NAMALWA (cell line): ENCODE measurements at places on chromosomes 4 and X.

GRCh38 chrX:48747415-48748016, 14.0 kb upstream of the GLOD5 start:
- DNase-seq: no peak

- DNase-seq: no peak
Observed at GRCh38 chr4:67049446-67049845, 495.9 kb downstream of the CENPC start.

GRCh38 chr4:105714071-105714521, 5.5 kb downstream of the GSTCD start:
- DNase-seq: peak; percentile 82

DNA sequence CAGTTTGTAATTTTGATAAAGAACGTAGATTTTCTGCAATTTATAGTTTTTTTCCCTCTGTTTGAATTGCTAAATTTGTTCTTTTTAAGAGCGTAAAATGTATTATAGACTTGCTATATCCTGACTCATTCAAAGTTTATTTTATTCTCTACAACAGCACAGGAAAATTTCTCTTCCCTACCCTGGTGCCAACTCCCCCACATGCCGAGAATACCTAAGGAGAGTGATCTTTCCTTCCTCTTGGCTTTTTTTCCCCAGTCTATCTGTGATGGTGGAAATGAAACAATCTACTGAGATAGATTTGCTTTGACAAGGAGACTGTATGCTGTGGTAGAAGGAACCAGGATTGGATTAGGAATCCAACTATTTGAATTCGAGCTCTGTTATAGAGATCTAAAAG, 271.6 kb downstream of the TLL1 start:
- DNase-seq: no peak

DNA sequence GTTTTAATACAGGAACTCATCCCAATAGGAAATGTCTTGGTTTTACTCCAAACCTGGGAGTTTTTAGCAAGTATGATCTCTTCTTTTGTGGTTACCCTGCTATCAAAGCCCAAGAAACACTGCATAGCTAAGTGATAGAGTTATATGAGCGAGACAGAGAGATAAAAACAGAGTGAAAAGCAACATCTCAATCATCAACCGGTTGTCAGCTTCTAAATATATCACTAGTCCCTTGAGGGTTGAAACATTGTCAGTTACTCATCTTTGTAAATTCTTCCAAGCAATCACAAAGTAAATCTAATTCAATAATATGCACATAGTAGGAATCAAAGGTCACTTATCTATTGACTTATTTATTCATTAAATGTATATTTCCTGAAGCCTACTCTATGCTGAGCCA, 483.9 kb downstream of the IDS start:
- no peak for DNase-seq

DNA sequence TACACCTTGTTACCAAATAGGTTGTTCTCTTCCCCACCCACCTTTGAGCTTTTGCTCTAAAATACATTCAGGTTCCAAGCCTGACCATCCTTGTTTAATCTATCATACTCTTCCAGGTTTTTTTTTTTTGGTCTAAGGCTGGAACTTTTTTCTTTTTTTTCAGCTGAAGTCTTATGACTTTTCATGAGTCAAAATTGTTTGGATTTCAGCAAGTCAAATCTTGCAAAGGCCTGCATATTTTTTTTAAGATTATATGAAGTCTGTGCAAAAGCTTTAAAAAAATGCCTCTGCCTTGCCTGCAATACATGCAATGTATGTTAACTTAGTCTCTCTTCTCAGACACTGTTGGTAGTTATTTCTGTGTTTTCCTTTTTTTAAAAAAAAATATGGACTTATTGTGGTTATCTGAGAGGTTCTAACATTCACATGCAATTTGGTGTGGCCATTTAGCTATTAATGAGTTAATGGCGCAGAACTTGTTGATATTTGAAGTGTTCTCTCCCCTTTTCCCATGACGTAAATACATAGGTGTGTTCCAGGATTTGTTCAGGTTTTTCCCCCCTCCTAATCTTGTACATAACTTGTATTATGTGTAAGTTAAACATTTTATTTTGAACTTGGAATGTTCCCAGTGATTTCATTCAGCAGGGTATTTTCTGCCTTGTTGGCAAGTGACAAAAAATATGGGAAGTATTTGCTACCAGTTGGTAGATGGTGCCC, 58.7 kb downstream of the CCKAR start:
- DNase-seq: no peak

DNA sequence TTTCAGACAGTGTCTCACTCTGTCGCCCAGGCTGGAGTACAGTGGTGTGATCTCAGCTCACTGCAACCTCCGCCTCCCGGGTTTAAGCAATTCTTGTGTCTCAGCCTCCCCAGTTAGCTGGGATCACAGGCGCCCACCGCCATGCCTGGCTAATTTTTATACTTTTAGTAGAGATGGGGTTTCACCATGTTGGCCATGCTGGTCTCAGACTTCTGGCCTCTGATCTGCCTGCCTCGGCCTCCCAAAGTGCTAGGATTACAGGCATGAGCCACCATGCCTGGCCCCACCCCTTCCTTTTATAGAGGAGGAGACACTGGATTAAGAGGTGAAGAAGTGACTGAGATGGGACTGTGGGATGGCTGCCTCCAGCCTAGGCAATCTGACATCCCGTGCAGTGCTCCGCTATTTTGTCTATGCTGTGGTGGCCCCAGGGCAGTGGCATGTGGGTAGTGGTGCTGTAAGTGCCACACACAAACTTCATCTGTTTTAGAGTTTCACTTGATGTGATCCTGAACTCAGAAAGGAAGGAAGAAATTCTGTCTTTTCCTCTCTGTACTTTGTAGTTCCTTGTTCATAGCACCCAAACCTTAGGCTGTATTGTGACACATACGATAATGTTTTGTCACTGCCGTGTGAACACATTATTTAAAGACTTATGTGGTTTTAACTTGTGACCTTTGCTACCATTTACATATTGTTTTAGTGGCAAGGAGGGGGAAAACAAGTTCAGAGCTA, 48.9 kb downstream of the FNIP2 start:
- peak; percentile 57 for DNase-seq

GRCh38 chrX:12467321-12467720, 323.9 kb upstream of the PRPS2 start:
- no peak for DNase-seq

DNA sequence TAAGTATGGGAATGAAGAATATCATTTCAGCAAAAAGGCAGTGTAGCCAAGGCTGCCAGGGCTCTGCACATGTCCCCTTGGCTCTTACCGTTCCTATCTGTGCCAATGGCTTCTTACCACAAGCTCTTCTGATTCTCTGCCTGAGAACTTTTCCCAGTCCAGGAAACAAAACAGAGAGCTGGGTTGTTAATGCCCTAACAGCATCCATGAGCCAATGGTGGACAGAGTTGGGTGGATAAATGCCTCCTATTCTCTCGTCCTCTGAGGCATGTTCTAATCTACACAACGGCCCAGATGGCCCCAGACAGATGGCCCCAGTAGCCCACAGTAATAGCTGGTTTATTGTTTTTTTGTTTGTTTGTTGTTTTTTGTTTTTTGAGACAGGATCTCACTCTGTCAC, 28.0 kb downstream of the SCD5 start:
- no peak for DNase-seq

DNA sequence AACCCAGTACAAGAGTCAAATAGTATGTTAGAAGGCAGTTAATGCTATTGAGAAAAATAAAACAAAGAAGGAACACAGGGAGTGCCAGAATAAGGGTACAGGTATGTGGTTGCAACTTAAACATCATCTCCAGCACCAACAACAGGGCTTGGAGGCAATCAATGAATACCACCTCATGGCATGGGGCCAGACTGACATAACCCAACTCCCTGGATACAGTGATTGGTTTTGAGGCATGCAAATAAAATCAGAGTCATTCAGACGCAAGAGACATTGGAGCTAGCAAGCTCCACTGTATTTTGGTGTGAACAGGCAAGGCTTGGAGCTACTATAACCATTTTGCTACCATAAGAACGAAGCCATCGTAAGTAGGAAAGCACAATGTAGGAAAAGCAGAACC, 56.7 kb downstream of the PPP3CA start:
- DNase-seq: no peak

- DNase-seq: peak; percentile 64
Observed at GRCh38 chr4:121977251-121978171, 25.7 kb upstream of the TRPC3 start.

- DNase-seq: no peak
Observed at GRCh38 chr4:24655971-24656370, 71.6 kb upstream of the DHX15 start.

DNA sequence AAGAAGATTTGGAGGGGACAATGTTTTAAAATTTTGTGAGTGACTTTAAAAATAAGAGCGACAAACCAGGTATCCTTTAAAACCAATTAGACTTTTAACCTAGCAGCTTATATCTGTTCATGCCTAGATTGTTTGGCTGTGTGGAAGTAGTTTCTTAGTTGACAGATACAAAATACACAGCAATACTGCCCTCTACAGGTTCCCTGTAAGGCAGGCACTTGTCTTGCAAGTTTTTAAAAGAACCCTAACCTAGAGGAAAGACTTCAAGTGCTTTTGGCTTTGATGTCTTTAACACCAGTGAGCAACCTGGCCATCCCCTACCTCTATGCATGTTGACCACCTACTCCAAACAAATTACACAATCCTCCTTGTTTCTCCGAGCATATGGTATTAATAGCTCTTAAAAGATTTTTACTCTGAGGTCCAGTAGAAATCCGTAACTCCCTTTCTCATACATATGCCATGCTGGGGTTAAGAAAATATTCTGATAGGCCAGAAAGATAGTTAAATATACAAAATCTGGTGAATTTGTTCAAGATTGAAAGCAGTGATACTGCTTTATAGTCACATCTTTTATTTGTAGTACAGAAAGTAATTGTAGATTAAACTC, 273.0 kb downstream of the ARHGAP24 start:
- DNase-seq: peak; percentile 88

DNA sequence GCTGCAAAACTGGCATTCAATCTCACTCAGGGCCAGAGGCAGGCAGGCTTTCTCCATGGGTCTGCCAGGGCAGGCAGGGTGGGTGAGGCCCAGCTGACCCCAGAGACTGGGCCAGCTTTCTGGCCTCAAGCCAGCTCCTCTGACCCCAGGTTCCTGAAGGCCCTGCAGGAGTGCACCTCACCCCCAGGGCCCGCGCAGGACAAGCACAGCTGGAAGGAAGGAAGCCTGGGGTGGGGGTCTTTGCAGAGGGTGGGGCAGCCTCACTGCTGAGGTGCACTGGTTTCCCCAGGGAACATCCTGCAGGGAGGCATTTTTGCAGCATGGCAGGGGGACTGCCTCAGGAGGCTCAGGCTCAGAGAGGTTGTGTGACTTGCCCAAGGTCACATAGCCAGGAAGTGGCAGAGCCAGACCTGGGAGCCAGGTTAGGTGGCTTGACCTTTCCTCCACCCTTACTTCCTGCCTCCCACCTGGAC, 31.5 kb upstream of the AFAP1 start:
- no peak for DNase-seq

- no peak for DNase-seq
Observed at GRCh38 chr4:147617841-147618691, 869 bp downstream of the TMEM184C start.

- no peak for DNase-seq
Observed at GRCh38 chr4:1596393-1596792, 87.7 kb downstream of the FAM53A start.

- DNase-seq: no peak
Observed at GRCh38 chrX:118595501-118596042, 100.0 kb downstream of the DOCK11 start.

DNA sequence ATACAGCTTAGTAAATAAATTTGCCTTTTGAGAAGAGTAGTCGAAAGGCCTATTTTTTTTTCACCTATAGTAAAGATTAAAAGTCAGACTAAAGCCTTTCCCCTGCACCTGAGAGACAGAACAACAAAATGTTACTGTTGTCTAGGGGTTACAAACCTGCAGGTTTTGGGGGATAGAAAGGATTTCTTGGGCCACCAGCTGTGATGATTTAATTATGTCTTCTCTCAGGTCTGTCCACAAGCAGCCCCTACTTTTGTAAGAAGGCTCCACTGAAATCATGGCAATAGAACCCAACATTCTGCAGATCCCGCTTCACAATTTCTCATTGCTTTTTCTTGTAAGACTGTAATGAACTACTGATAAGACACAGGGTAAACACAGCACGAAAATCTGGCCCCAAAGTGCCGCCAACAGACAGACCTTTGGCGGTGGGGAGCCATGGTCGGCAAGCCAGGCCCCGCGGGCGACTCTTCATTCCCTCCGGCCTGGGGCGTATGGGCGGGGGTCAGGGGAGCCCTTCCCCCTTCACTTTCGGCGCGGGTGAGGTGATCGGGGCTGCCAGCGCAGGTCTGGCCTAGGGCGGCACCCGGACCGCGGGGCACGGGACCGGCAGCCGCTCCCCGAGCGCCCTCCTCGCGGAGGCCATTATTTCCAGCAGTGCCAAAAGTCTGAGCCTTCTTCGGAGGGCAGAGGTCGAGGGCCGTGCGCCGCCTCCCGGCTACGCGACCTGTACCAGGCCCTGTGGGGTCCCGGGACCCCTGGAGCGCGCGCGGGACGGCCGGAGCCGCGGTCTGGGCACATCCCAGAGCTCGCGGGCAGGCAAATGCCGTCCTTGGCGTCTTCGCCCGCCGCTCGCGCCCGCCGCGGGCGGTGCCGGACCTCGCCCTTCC, 812 bp upstream of the KDM6A start:
- DNase-seq: peak; percentile 59

DNA sequence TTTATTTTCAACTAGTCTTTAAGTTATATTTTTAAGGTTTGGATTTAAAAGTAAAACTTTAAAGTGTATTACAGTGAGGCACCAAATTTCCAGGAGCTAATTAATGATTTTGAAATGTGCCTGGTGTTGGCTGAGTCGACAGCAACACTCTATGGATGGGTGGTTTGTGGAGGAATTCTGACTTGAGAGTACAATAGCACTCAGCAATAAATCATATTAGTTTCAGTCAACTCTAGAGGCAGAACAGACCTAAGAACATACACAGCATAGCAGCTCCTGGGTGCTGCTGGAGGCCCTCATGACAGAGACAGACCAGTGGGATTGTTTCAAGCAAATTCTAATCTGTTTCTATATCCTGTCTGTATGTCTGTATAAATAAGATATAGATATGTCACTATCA, 673.4 kb downstream of the TRIML1 start:
- DNase-seq: no peak

- DNase-seq: no peak
Observed at GRCh38 chr4:123954220-123954619, 557.6 kb downstream of the SPRY1 start.

- DNase-seq: no peak
Observed at GRCh38 chr4:87669373-87669772, 19.3 kb downstream of the DMP1 start.

GRCh38 chr4:26877961-26878360, 17.3 kb downstream of the STIM2 start:
- DNase-seq: no peak

- no peak for DNase-seq
Observed at GRCh38 chr4:117417856-117418255, 332.5 kb upstream of the TRAM1L1 start.

GRCh38 chr4:7628432-7628831, 193.7 kb upstream of the PSAPL1 start:
- no peak for DNase-seq

GRCh38 chr4:42750856-42751255, 94.0 kb upstream of the ATP8A1 start:
- no peak for DNase-seq
